ENCODE measurements at places on chromosomes 16 and 17.

DNA sequence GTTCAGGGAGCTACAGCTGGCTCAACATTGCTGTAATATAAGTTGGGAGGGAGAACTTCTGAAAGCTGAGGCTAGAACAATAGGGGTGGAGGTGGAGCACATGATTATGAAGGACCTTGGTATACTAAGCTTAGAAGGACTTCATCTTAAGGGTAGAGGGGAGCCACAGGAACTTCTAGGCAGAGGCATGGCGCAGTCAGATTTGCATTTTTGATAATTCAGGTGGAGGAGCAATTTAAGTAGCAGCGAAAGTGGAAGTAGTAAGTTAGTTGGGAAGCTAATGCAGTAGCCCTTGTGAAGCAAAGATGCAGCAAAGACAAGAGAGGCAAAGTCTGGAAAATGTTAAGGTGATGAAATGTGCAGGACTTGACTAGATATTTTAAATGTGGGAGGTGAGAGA, 144.1 kb downstream of the SPECC1 start:
- no peak for DNase-seq

DNA sequence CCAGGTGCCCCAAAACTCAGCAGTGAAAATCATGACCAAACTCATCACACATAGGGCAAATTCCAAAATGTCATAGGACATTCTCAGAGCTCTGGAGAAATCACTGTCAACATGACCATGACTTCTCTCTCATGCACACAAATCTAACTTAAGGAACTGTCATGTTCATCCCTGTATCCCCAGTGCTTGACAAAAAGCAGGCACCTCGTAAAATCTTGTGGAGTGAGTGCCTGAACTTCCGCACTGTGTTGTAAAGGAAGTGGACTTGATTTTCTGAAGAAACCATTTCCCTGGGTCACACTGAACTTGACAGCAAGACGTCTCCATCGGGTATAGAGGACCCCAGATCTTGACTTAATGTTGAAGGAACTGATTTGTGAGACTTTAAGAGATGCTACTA, 2.8 kb downstream of the KRT37 start:
- no peak for DNase-seq

DNA sequence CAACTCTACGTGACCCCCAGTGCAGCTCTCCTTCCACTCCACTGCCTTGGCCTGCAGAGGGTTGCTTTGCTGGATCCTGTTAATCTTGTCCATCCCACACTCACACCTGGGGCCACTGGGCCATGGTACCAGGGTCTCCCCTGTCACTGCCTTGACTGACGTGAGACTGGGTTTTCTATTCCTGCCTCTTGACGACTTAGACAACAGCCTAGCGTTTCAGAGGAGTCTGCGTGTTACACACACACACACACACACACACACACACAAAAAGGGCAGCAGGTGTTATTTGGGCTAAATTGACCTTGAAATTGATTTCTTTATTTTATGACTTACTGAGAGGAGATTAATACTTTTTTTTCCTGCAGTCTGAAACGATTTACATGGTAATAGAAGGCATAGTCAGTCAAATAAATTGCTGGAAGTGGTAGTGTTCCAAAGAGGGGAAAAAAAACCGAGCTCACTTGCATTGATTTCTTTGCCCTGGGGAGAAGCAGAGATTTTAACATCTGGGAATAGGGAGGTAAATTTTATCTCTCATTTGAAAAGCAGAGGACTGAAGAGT, 492.3 kb upstream of the EEF2KMT start:
- DNase-seq: no peak

GRCh38 chr17:492022-492413, 139.4 kb upstream of the RPH3AL start:
- DNase-seq: no peak

- no peak for DNase-seq
Measured at GRCh38 chr17:7167832-7168231, 11.3 kb downstream of the ASGR1 start.

DNA sequence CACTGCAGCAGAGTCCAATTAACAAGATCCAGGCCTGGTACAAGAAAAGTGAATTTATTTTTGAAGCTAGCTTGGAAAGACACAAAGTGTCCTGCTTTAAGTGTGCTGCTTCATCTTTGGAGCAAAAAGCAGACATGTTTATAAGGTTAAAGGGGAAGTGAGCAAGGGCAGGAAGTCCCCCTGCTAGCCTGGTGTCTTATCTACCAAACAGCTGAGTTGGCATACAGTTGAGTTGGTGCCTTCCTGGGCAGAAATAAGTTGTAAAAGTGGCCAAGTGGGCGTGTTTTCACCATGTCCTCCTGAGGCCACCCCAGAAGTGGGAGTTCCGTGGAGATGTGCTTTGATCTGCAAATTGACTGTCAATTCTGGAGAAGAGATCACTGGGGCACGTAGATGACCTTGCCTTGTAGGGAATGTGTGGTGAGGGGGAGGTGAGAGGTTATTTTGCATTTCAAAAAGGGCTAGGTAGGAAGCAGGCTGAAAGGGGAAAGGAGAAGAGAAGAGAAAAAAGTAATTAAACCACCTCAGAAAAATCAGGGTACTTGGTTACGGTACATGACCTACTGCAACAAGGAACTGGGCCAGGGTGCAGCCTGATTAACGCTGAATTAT, 38.3 kb upstream of the HSBP1 start:
- peak; percentile 19 for DNase-seq

GRCh38 chr16:9183682-9184353, 92.4 kb downstream of the HAPSTR1 start:
- DNase-seq: no peak
